ENCODE measurements at places on chromosomes 6 and 20. TPM values are rescaled to one million over a fixed set of nuclear protein-coding genes. Genes with fewer than 3 reads are reported as not detected.

The CSTF1 gene
- 26.2 TPM for polyA plus RNA-seq

The TOX2 gene
- 2.3 TPM for polyA plus RNA-seq

- no peak for DNase-seq
These were observed 269.9 kb downstream of the TBC1D32 start for GRCh38 chr6:121064345-121064744.

DNA sequence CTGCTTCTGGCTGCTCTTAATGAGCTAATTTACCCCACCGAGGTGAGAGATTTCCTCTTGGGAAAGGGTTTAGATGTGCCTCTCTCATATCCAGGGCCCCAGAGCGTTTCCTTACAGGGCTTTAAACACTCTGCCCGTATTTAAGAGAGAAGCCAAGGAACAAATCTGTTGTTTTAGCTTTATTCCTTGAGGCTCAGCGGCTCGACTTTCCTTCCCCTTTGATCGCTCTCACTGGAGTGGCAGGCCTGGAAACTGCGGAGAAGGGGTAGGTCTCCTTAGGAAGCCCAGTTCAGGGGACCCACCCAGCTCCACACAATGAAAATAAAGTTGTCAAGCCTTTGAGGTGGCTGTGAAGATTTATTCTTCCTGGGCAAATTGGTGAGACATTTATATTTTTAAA, 132.0 kb upstream of the JAG1 start:
- no peak for DNase-seq
